ENCODE measurements at places on chromosomes 12 and 14. TPM values are rescaled to one million over a fixed set of nuclear protein-coding genes. Genes with fewer than 3 reads are reported as not detected.
A peak's percentile ranks its signal among the peaks of the same experiment; 100 is the strongest.

DNA sequence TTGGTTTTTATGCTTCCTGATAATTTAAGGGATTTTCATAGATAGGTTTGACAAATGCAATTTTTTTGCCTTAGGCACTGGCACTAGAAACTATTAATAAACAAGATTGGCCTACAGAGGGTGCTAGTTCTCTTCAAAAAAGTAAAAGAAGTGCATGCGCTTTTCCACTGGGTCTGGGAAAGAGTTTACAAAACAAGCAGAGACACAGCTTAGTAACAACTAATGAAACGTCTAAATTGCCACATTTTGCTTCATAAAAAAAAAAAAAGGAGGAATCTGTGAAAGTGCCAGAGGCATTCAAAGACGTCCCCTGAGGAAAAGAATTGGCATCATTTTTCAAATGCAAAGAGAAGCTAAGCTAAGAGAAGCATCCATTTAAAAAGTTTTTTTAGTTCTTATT lies 58.3 kb upstream of the EEA1 start:
- peak; percentile 61 for DNase-seq

DNA sequence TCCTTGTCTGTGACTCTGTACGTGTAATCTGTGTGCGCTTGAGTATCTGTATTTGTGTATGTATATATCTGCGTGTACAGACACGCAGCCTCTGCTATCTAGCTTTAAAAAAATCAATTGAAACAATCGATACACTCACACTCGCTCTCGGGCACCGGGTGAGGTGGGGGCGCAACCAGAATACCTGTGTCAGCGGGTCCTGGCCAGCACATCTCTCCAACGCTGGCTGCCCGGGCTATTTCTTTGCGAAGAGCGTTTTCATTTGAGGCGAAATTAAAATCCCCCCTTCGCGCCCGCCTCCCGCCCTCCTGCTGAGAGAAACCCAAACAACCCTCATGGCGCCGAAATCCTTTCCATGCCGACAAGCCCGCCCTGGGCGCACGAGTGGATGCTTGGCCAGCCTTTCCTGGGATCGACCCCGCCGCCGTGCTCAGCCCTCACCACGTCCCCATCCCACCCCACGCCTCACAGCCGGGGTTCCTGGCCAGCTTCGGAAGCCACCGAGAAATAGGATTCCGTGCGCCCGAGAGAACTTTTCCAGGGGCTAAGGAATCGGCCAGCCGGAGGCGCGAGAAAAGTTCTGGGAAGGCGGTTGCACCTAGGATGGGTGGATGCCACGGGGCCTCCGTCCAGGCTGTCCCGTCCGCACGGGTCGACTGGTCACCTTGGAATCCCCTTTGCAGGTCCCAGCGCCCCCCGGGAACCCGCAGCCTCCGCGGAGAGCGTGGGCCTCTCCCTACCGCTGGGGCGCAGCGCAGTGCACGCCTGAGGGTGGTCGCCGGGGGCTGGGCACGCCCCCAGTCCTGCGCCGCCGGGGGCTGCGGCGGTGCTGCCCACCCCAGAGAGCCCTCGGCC lies 1.0 kb downstream of the ZDHHC22 start:
- no peak for DNase-seq

- DNase-seq, result no peak
Observed at GRCh38 chr14:35344107-35344807, 52.1 kb downstream of the PSMA6 start.

GRCh38 chr12:20492251-20492760 lies 124.0 kb downstream of the PDE3A start:
- no peak for DNase-seq

- DNase-seq, result peak; percentile 71
Observed at GRCh38 chr14:94036313-94037167, 10.4 kb downstream of the OTUB2 start.

DNA sequence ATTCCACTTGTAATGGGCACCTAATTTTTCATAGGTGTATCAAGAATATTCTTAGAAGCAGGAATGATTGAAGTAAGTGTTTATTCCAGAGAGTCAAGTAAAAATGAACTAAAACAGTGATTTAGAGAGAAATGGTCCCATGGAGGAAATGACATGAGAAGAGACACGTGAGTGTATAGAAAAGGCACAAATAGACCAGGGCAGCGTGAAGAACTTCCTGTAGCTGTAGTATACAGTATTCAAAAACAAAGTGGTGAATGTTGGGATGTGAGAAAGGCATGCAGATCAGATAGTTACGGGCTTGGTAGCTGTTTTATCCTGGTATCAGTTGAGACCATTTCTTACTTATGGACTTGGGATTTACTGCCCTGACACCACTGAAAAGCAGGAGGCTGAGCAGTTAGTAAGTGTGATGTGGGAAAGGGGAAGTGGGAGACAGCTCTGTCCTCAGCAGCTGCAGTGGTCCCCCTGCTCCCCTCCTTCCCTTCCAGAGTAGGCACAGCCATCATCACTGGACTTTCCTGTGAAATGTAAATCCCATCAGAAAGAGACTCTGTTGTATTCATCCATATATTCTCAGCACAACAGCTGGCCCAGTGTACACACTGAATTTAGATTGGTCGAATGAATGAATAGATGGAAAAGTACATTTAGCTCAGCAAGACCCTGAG lies 16.8 kb upstream of the TESPA1 start:
- DNase-seq, result no peak

CHGA gene
- total RNA-seq, result 26.8 TPM

RNASE1 gene
- 14.5 TPM for total RNA-seq

TAS2R31 gene
- 29.9 TPM for total RNA-seq

TAS2R30 gene
- total RNA-seq, result 29.1 TPM

CLEC6A gene
- total RNA-seq, result not detected

LRRC43 gene
- 1.9 TPM for total RNA-seq

All from cerebellum (tissue), 4 donors.